ENCODE measurements at places on chromosomes 6 and 20.

DNA sequence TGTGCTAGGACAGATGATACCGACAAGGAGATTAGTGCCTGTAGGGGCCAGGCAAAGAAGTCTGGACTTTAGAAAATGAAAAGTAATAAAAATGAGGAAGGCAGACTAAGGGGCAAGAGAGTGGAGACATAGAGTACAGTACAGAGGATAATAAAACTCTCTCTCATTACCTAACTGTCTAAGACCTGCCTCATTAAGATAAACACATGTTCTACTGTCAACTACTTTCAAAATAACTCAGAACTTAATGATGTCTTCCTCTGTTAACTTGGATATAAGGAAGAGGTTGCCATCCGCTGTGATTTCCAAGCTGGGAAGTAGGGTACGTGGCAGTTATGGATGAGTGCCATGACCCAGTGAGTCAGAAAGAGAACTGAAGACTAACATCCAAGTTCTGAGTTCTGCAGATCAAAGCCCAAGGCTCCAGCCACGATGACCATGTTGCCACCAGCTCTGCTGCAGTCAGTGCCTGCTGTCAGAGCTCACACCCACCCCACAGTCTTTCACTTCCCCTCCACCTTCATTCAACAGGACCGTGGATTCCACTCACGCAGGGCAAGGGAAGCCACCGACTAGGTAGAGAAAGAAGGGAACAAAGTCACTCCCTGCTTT, 81.8 kb downstream of the KIF16B start:
- DNase-seq: no peak

GRCh38 chr20:23446505-23446904, 6.2 kb downstream of the CST11 start:
- DNase-seq: peak; percentile 45

DNA sequence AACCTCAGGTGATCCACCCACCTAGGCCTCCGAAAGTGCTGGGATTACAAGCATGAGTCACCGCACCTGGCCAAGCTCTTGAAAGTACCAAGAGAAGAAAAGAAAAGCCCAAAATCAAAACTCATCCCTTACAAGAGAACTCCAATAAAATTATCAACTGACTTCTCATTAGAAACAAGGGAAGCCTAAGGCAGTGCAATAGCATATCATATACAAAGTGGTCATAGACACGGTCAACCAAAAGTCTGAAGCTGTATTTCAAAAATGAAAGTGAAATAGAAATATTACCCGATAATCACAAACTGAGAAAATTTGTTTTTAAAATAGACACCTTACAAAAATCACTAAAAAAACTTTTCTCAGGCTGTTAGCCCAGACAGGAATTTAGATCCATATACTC, 1321.1 kb upstream of the GJE1 start:
- no peak for DNase-seq

GRCh38 chr20:54661880-54662465, 186.6 kb downstream of the DOK5 start:
- DNase-seq: no peak

DNA sequence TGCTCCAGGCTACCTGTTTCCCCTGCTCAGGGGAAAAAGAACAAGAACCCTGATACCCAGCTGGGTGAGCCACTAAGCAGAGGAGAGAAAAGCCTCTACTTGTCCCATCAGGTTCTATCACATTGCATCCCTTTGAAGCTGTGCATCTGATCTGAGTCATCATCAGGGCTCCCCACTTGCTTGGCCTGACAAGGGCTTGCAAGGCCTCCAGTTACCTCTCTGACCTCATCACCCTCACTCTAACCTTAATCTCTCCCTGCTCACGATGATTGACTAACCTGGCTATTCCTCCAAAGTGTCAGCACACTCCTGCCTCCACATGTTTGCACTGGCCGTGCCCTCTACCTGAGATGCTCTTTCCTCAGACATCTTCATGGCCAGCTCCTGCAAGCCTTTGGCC, 309.5 kb upstream of the CHD6 start:
- DNase-seq: no peak

DNA sequence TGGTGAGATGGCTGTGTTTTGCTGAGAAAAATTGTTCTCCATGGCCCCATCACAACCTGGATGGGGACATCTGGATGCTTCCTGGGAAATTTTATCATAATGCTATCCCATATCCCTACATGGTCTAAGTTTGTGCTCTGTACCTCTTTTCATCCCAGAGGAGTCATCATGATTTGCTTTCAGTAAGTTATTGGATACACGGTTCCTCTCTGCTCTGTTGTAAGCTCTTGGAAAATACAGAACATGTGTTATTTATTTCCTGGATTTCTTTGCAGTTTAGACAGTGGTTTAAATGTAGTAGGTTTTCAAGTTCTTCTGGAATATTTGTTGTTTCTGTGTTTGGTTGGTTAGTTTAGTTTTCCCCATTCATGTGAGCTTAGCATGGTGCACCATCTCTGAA, 129.2 kb upstream of the ECI2 start:
- DNase-seq: no peak

GRCh38 chr6:21135484-21136013, 458.0 kb upstream of the SOX4 start:
- no peak for DNase-seq

GRCh38 chr6:17197607-17198006, 83.6 kb upstream of the RBM24 start:
- DNase-seq: no peak

DNA sequence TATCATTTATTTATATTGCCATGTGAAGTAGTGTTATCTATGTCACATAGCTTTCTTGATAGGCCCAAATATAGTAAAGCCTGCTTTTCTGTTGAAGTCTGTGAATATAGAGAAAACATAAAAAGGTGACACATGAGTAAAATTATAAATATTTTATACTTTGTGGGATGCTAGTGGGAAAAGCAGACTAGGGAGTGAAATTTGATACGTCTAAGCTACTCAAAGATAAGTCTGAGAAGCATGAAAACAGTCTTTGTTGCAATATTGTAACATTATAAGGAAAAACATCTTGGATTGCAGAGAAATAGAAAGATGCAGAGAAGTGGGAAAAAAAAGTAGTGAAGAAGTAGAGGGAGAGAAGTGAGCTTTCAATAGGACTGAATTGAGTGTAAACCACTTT, 75.4 kb downstream of the ZNF292 start:
- DNase-seq: no peak

GRCh38 chr20:50085481-50086365, 27.2 kb downstream of the UBE2V1 start:
- DNase-seq: peak; percentile 63

DNA sequence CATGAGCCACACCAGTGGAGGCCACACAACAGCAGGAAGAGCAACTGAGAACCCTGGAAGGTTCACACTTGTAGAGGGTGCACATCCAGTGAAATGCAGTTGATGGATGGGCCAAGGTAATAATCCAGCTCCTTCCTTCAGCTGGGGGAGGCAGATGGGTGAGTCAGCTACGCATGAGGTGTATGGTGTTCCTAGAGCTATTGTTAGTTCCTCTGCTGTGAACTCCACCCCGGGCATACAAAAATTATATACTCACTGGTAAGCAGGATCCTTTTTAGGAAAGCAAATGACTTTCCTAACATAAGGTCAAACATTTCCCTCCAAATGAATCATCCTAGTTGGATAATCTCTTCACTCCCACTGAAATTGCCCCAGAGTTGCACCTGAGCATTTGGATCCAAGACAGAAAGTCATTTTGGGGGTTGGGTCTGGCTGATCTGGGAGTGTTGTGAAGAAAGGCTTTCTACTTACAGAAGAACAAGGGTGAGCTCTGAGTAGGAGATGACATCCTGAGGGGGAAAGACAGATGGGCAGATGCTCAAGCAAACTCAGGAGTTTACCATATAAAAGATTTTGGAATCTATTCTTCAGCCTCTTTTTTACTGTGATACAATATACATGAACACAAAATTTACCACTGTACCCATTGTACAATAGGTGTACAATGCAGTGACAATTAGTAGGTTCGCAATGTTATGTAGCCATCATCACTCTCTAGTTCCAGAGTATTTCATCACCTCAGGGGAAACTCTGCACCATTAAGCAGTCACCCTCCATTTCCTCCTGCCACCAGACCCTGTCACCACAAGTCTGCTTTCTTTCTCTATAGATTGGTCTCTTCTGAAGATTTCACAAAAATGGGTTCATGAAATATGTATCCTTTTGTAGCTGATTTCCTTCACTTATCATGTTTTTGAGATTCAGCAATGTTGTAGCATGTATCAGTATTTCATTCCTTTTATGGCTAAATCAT, 11.1 kb downstream of the HLA-F start:
- DNase-seq: no peak

DNA sequence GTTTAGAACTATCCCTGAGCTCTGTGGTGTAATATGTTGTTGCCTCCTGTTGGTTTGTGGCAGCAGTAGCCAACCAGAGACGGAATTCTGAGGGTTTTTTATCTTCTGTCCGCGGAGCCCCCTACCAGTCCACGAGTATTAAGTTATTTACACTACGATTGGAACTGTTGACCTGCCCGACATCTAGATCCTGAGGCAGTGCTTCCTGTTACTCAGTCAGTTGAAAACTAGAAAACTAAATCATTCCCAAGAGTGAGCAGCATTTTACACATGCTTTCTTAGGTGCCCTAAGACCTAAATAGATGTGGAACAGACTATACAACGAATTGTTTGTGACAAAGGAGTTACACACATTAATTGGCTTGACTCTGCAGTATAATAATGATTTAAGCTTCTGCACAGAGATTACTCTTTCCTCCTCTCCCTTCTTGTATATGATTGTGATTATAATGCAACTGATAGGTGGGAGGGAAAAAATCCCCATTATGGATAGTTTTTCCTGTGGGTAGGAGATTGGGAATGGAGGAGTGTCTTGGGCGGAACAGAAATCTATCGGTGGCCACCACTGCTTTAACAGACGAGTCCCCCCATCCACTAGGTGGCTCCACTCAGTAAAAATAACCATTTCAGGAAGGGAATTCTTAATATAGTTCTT, 1.7 kb downstream of the LOC128125822 start:
- DNase-seq: peak; percentile 40

DNA sequence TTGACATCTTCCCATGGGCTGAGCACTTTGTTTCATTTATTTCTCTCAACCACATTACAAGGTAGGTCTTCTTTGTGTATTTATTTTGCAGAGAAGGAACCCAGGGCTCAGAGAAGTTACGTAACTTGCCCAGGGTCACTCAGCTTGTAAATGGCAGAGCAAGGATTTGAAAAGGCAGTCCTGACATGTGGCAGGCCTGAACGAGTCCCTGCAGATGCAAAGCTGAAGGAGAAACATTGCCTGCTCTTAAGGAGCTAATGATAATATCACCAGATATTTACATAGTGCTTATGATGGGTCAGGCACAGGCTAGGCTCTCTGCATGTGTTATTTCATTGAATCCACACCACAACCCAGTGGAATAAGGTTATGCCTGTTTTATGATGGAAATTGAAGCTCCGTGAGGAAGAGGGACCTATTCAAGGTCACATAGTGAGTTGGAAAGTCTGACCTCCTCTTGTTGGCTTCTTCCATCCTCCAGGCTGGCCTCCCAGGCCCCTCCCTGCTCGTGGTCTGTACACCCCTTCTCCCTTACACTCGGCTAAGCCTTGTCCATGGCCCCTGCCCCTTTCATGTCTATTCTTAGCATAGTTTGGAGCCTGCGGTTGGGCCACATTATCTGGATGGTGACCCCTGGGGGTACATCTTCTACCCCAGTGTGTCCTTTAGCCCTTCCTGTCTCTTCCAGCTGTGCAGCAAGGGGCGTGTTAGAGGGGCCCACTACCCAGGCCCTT, 12.5 kb downstream of the MYH7B start:
- DNase-seq: no peak

DNA sequence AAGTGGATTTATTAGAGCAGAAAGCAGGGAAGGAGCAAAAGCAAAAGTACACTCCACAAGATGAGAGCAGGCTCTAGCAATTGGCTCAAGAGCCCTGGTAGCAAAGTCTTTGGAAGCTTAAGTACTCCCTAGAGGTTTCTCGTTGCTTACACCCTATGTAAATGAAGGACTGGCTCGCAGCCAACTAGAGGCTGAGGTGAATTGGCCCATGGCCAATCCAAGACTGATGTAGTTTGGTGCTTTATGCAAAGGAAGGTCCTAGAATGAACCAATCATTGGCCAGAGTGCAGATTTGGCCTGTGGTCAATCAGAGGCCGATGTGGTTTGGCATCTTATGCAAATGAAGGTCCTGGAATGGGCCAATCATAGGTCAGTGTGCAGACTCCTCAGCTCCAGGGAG, 191.3 kb upstream of the ARID1B start:
- DNase-seq: no peak

- no peak for DNase-seq
Measured at GRCh38 chr20:40506537-40506939, 182.5 kb downstream of the MAFB start.

GRCh38 chr6:72464791-72465691, 156.8 kb upstream of the KCNQ5 start:
- no peak for DNase-seq

DNA sequence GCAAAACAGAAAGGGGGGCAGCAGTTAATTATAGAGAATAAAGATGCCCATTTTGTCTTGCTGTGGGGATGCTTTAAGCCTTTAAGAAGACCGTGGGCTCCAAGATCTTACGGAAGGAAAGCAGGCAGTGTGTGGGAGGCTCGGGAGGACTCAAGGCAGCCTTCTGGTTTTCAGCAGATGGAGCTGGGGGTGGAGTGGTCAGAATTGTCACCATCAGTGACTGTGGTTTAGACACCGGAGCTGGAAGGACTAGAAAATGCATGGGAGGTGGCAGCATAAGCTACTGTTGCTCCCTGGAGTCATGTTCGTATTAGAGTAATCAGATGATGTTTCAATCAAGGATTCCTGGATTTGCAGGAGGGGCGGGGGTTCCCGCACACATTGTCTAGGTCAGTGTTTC, 3.7 kb downstream of the PHACTR1 start:
- no peak for DNase-seq

DNA sequence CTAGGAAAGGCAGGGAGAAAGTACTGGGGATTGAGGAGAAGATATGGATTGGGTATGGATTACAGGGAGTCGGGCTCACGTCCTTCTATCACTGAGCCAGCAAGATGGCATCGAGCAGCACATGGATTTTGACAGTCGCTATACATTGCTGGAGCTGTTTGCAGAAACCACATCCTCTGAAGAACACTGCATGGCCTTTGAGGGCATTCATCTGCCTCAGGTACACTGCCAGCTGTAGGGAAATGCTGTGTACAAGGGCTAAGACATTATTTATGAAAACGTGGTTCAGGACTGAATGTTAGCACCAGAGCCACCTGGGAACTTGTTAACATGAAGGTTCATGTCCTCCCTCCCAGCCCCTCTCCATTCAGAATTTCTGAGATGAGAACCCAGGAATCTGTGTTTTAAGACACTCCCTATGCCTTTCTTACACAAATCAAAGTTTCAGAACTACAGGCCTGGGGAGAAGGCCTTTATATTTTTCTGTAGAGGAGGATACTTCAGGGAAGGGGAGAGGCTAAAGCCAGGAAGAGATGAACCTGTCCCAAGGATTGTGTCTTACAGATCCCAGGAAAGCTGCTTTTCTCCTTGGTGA, 3.5 kb downstream of the CUL9 start:
- DNase-seq: no peak

Data from nephron progenitor cell (in vitro differentiated cells).